ENCODE measurements at places on chromosomes 3 and 15.

DNA sequence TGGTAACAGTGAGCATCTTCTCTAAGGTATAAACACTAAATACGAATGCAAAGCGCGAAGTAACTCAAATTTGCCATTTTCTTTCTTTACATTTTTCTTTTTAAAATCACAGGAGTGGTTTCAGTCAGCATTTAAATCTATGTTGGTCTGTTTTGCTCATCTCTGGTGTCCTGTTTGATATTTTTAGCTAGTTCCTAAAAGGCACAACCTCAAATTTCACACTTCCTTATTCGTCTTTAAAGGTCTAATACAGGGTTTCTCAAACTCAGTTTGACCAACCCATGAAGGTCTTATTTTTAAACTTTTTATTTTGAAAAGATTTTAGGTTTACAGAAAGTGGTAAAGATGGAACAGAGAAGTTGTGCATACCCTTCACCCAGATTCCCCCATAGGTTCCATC is 201.1 kb downstream of the MAGI1 start:
- DNase-seq = no peak

DNA sequence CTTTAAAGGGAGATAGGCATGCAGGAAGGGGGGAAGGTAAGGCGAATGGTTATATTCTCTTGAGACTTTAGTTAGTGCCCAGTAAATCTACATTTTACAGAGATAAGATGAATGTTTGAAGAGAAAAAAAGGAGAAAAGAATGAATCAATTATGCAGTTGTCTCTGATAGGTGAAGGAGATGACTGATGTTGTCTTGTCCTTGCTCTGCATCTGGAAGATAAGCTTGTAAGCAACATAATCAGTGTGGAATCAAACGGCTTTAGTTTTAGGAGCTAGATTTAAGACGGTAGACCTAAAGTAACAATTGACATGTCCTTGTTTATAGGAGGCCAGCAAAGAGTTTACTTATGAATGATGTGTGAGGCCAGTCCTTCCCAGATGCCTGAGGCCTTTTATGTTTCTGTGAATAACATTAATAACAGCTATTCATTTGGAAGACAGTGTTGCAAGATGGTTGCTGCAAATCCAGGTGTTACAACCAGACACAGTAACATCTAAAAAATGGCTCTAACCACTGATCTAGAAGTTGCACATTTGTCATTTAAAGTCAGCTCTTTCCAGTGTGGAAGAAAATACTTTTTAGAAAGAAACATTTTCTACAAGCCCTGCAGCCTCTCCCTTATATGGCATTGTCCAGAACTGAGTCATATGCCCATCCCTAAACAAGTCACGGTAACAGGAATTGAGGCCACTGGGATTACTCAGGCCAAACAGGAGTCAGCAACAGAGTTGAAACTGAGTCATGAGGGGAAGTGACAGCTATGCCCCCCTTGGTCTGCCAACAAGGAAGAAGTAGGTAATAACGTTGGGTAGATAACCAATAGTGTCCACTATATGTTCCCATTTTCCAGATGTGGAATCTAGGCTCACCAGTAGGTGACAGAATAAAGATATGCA is 77.5 kb upstream of the FBN1 start:
- no peak for DNase-seq

DNA sequence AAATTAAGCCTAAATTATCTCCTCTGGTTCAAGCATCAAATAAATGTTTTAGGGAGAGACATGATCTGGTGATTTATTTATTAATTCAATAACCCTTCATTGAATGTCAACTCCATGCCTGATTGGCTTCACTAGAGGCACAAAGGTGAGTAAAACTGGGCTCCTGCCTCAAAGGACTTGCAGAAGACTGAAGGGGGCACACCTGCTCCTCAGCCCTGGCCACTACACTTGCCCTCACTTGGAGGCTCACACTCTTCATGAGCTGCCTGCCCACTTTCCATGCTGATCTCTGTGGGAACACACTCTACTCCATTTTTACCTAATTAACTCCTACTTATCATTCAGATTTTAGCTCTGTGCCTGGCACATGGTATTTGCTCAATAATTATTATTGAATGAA is 84.4 kb upstream of the KCNMB2 start:
- DNase-seq = no peak

DNA sequence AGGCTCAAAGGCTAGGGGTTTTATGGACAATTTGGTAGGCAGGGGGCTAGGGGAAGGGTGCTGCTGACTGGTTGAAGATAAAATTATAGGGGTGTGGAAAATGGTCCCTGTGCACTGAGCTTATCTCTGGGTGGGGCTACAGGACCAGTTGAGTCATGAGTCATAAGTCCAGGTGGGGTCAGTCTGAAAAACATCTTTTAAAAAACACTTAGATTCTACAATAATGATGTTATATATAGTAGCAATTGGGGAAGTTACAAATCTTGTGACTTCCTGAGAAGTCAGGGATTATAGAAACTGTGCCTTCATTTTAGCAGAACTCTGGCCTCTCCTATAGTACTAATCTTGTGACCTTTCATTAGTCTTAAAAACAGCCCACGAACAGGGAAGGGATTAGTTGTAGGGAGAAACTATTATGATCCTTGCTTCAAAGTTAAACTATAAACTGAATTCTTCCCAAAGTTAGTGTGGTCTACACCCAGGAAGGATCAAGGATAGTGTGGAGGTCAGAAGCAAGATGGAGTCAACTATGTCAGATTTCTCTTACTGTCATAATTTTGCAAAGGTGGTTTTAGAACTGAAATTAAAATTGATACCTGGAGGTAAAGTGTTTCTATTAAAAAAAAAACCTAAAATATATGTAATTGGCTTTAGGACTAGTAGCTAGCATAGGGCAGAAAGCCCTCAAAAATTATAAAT is 130.1 kb downstream of the P2RY1 start:
- DNase-seq = no peak

DNA sequence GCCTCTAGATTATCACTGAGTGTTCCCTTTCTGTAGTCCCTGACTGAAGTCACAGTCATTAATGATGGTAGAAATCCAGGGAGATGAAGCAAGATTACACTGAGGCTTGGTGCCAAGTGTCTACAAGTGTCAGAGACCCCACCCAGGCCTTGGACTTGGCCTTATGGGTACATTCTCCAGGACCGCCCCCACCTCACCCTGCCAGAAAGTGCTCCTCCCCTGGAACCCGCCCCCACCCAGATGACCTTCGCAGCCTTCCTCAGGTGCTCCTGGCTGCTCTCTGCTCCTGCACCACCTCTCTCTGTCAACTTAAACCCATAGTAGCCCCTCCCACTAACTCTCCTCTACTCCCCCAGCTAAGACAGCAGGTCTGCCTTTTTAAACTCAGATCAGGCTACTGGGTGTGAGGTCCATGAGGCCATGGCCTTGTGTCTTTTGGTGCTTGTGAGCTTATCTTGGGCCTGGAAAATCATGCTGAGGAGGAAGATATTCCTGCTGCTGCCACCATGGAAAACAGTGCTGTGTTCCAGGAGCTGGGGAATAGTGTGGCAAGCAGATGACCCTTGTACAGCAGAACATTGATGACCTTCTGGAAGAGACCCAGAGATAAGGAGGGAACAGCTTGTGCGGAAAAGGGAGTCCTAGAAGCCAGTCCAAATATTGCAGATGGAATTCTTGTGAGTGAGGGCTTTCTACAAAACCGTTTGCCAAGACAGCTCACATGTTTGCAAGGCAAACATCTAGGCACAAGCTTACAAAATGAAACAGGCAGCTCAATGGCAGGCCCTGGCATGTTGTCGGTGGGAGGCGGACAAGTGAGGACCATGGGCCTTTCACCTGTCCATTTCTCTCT is 40.3 kb upstream of the NDUFB4 start:
- no peak for DNase-seq

- DNase-seq = no peak
Observed at GRCh38 chr3:7292362-7292761, 431.4 kb downstream of the GRM7 start.

- DNase-seq = no peak
Observed at GRCh38 chr15:88487178-88487795, 19.8 kb downstream of the MRPS11 start.

- DNase-seq = no peak
Observed at GRCh38 chr15:55764398-55764797, 21.4 kb upstream of the PRTG start.

DNA sequence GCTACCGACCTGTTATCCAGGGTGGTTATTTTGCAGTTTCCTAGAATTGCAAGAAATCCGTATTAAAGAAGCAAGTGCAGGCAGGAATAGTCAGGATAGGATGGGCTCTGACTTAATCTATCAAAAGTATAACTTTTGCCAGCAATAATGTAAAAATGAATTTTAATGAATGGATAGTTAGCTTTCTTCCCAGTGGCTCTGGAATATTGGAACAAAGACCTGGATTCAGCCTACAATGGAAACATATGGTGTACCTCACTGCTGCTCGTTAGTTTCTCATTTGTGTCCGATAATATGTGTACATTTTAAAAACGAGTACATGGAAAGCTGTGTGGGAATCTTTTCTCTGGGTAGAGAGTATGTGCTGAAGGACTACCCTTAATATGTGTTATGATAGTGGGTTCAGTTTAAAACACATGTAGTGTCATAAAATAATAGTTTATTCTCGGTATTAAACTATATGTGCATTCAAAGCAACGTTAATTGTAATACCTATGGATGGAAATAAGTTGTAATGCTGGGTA is 805 bp downstream of the SERPINI1 start:
- no peak for DNase-seq

GRCh38 chr3:51269466-51269865 is 115.6 kb upstream of the MANF start:
- no peak for DNase-seq

DNA sequence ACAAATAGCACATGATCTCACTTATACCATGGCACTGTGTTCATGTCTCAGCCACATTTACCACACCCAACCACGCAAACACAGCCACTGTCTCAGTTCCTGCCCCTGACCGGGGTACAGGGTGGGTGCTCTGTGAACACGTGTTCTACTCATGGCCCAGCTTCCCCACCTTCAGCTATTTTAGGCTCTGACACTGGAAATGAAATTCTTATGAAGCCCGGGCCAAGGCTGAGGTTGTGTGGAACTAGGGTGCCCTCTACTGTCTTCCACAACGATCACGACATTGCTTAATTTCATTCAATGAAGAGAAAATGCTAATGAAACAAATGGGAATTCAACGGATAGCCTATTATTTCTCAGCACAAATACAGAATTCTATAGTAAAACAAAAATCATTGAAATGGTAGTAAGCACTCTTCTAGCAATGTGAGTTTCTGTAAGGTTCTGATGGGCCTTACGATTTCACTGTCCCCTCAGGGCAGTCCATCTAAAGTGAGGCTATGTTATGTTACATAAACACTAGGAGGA is 2.1 kb upstream of the GABRA5 start:
- no peak for DNase-seq

- no peak for DNase-seq
Observed at GRCh38 chr3:138800248-138800647, 34.5 kb downstream of the PIK3CB start.

GRCh38 chr3:46634856-46635255 is 22.5 kb downstream of the FAM240A start:
- no peak for DNase-seq

- no peak for DNase-seq
Observed at GRCh38 chr3:101995371-101996046, 146.2 kb downstream of the NFKBIZ start.

- DNase-seq = no peak
Observed at GRCh38 chr3:67468511-67468910, 185.9 kb downstream of the SUCLG2 start.

DNA sequence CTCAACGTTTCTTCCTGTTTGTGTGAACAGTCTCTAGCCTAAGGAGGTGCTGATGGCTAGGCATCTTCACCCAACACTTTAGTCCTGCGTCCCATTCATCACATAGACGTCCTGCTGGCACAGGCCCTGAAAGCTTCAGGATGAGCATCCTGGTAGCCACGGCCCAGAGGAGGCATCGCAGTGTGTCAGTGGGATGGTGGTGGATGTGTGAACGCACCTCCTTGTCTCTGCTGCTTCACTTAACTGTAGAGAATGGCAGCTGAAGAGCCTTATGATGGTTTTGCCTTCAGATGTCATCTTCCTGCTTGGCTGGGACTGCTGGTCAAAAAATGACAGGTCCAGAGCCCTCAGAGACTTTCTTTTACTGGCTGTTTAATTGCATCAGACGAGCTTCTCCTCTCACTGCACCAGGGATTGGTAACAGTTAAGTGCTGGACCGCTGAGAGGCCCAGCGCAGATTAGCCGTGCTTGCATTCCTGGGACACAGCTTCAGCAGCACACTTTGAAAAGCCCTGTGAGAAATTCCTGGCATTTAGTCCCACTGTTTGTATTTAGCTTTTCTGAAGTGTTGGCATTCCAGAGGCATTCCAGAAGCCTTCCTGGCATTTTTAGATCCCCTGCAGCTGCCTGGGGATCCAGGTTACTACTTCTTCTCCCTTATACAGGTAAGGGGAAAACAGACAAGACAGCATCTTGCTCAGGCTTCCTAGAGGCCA is 132.4 kb upstream of the PLXNA1 start:
- DNase-seq = no peak

GRCh38 chr15:68734352-68734751 is 86.3 kb downstream of the ANP32A start:
- DNase-seq = no peak

DNA sequence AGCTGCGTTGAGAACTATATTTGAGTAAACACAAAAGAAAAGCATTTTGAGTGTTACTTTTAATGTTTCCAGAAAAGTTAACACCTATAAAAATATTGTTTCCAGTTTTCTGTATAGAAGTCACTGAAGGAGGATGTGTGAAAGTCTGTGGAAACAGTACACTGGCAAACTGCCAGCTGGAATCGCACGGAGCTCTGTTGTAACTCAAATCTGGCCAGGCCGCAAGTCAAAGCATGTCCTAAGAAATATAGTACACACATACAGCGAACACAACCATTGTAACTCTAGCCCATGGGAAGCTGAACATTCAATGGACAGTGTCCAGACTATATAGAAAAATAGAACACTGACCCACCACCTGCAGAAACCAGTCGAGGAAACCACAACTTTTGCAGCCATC is 657.2 kb downstream of the FHIT start:
- DNase-seq = no peak

- peak; percentile 57 for DNase-seq
Observed at GRCh38 chr3:46895204-46895660, 17.7 kb downstream of the PTH1R start.

DNA sequence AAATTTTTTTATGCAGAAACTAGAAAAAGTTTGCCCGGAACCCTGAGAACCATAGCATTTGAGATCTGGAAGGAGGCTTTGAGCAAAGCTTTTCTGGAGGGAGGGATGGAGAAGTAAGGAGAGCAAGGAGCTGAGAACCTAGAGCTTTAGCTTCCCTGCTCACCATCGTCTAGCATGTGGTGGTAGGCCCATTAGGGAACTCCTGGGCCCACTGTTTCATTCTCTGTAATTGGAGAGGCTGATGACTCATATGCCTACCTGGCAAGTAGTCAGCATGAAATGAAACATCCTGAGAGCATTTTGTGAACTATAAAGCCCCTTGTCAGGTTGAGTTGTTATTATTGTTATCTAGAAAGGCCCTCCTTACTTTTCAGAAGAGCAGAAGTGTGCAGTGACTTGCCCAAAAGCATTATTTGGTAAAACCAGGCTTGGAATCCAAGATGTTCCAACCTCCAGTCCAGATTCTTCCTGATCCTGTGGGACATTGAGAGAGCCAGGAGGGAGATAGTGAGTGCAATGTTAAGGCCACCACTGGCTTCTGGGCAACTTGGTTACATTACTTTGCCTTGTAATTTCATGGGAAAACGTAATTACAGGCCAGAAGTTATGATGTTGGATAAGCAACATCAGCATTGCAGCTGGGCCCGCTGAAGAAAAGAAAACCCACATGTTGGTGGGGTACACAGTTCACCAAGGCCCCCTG is 104.5 kb upstream of the BFSP2 start:
- DNase-seq = no peak

- DNase-seq = no peak
Observed at GRCh38 chr3:166688665-166689064, 691.4 kb downstream of the ZBBX start.
